ENCODE measurements at places on chromosomes 5 and 9. TPM values are rescaled to one million over a fixed set of nuclear protein-coding genes. Genes with fewer than 3 reads are reported as not detected.

DNA sequence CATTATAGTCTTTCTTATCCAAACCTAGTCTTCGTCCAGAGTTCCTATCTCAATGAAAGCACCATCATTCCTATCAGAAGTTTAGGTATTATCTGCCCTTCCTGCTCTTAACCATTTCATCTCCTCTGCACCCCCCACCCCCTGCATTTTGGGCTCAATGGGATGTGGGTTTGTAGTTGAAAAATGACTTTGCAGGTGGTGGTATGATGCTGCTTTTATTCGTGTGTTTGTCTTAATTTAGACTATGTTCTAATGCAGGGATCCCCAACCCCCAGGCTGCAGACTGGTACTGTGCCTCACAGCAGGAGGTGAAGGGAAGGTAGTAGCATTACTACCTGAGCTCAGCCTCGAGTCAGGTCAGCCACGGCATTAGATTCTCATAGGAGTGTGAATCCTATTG lies 49.4 kb upstream of the ZNF608 start:
- no peak for DNase-seq

GRCh38 chr5:154861946-154862345 lies 3.5 kb downstream of the CNOT8 start:
- no peak for DNase-seq

GRCh38 chr5:81558188-81558587 lies 164.3 kb upstream of the ACOT12 start:
- no peak for DNase-seq

MLANA gene
- 15.5 TPM for total RNA-seq

- no peak for DNase-seq
Measured at GRCh38 chr5:82613891-82614290, 335.7 kb upstream of the RPS23 start.

- no peak for DNase-seq
Measured at GRCh38 chr9:111151537-111151936, 113.3 kb upstream of the LPAR1 start.

DIRAS2 gene
- 0.42 TPM for total RNA-seq

DNA sequence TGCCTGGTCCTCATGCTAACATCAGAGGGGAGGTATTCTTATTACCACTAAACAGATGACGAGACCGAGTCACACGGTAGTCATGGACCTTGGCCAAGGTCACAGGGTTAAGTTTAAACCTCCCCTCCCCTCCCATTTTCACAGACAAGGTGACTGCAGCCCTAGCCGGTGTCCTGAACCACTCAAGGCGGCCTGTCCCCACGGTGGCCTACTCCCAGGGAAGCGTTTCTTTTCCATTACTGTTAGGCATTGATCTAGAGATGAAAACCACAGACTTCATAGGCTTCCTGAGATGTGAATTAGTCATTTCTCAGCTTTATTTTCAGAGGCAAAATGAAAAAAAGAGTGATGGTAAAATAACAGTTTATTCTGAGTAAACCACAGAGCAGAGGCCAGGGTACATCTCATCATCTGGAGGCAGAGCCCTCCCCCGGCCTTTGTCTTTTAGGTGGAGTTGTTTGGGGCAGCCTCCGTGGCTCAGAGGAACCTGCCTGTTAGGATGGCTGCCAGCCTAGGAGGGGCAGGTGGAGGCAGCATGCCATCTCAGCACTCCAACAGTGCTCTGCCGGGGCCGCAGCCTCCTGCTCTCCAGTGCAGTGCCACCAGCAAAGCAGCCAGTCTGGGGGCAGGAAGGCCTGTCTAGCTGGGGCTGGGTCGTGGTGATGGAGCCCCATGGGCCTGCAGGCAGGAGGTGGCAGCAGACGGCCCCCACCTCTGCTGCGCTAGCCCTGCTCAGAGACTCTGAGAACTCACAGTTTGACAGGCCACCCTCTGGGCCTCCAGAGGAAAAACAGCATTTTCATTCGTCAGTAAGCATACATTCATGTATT lies 71.2 kb downstream of the RAPGEF1 start:
- DNase-seq = no peak

PCDHB10 gene
- total RNA-seq = 0.51 TPM

MZB1 gene
- not detected for total RNA-seq
